NCI-H1092 (cell line): ENCODE measurements at places on chromosomes 13 and 19.

DNA sequence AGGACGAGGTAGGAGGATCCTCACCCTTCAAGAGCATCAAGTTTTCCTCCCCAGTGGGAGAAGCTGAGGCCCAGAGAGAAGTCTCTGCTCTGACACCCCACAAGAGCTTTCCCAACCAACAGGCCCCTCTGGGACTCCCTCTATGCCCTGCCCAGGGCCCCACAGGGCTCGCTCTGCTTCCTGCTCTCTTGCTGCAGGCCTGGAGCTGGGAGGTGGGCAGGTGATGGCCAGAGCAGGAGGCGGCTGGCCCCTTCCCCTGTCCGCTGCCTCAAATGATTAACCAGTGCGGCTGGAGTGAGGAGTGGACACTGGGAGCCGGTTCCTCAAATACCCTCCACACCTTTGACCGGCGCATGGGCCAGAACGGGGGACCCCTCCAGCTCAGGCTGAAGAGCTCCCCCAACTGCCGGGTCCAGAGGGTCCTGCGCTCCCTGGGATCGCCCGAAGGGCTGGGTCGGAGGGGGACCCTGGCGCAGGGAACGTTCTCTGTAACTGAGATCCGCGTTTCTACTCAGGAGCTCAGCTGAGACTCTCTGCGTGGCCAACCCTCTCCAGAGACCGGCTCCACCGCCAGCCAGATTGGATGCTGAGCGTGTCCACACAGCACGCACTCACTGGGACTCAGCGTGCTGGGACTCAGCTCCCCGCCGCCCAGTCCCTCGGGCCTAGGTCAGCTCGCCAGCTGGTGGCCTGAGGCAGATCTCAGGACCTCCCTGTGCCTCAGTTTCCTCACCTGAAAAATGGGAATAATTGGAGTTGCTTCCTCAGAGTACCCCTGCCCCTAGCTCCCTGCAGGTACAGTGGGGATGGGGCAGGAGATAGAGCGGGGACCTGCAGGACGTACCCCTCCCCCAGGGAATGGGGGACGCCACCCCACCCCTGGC, 6.7 kb upstream of the ONECUT3 start:
- DNase-seq, result no peak

DNA sequence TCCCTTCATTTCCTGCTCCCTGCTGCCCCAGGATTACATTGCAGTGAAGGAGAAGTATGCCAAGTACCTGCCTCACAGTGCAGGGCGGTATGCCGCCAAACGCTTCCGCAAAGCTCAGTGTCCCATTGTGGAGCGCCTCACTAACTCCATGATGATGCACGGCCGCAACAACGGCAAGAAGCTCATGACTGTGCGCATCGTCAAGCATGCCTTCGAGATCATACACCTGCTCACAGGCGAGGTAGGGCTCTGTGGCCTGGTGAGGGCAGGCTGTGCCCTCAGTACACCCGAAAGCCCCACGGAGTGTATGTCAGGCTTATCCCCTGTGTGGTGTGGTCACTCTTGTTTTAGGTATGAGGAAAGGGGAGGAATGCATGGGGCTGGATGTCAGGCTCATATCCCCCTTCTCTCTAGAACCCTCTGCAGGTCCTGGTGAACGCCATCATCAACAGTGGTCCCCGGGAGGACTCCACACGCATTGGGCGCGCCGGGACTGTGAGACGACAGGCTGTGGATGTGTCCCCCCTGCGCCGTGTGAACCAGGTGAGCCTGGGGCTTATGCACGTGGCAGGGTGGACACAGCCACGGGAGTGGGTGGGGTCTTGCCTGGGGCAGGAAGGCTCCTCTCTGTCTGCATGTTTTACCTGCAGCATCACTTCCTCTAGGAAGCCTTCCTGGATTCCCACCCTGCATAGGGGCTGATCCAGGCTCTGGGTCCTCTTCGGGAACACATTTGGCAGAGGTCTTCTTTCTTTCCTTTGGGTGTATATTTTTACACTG, 2.3 kb upstream of the RNF225 start:
- DNase-seq, result no peak

DNA sequence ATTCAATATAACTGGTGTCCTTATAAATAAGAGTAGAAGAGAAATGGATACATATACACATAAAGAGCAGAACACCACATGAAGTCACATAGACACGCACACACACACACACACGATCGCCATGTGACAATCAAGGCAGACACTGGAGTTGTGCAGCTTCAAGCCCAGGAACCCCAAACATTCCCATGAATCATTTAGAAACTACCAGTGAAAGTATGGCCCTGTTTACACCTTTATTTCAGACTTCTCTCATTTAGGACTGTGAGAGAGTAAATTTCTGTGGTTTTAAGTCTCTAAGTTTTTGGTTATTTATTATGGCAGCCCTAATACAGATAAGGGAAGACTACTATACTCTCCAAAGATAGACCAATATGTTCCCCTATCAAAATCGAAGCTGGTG, 20.4 kb upstream of the TNFSF13B start:
- DNase-seq, result no peak

- no peak for DNase-seq
These were observed 62.9 kb upstream of the URI1 start for GRCh38 chr19:29878973-29879654.

DNA sequence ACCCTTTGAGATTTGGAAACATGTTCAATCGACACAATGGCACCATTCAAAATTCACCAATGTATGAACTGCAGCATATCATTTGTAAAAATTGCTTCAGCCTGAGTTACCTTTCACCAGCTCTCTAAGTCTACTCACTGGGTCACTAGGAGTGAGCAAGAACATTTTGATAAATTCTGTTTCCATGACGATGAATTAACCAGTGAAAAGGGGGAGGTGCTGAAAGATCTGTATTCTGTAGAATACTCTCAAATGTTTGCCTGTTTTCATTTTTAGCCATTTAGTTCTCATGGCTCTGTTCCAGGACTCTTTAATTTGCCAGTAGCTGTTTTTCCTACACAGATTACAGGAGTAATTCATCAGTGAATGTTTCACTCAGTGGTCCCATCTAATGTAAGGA, 883.4 kb downstream of the DIAPH3 start:
- DNase-seq, result peak; percentile 54

- DNase-seq, result no peak
These were observed 187.5 kb upstream of the KL start for GRCh38 chr13:32828711-32829110.

DNA sequence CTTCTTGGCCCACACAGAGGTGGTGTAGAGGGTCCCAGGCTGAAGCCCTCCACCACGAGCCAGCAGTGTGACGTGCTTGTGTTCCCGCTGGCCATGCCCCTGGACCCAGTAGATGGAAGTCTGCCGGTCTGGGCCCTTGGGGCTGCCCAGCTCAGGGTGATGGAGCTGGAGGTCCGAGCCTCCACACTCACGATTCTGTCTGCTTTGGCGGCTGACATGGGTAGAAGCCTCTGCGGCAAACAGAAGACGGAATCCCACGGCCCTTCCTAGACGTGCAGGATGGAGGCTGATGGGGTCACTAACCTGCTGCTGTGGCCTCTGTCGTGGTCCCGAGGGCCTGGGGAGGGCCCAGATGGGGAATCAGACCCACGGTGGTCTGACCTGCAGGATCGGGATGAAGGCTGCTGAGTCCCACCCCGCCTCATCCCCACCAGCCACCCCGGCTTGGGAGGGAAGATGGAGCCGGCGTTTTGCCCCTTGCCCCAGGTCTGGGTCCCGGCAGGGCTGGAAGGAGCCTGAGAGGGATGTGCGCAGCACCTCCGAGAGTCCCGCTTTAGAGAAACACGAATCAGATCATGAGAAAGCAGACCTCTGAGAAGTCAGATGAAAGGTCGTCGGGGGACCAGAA, 4.4 kb downstream of the TMEM86B start:
- DNase-seq, result no peak

- no peak for DNase-seq
These were observed 8.4 kb downstream of the NPHS1 start for GRCh38 chr19:35843676-35844481.
